DMS153 (cell line): ENCODE measurements at places on chromosomes 4 and X.

DNA sequence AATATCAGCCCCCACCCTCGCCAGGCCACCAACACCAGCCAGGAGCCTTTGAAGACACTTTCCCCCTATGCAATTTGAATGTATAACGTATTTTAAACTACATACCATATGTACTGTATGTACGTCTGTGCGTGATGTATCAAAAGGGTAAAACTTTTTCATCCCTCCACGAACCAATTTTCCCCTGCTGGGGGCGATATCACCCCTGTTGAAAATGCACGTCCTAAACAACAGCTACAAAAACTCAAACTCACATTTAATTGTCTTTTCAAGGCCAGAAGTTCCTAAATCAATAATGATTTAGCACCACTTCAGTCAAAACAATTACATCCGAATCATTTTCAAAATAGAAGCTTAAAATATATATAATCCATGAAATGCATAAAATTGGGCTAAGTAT, 1.4 kb downstream of the VEGFD start:
- no peak for DNase-seq

GRCh38 chr4:184451726-184452125, 22.6 kb downstream of the IRF2 start:
- DNase-seq: no peak

DNA sequence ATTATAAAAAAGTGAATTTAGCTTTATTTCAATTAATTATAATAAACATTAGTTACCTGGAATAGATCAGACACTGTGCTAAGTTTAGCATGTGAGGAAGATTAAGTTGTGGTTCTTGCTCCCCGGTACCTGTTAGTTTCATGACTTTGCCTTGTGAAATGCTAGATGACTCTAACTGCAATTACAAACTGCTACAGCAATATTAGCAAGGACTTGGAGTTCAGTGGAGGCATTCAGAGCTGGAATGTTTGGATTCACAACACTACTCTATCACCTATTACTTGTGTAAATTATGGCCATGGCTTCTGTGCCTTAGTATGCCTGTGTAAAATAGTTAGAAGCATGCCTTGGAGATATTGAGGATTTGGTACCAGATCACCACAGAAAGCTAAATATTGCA, 21.4 kb upstream of the ANXA10 start:
- DNase-seq: no peak

DNA sequence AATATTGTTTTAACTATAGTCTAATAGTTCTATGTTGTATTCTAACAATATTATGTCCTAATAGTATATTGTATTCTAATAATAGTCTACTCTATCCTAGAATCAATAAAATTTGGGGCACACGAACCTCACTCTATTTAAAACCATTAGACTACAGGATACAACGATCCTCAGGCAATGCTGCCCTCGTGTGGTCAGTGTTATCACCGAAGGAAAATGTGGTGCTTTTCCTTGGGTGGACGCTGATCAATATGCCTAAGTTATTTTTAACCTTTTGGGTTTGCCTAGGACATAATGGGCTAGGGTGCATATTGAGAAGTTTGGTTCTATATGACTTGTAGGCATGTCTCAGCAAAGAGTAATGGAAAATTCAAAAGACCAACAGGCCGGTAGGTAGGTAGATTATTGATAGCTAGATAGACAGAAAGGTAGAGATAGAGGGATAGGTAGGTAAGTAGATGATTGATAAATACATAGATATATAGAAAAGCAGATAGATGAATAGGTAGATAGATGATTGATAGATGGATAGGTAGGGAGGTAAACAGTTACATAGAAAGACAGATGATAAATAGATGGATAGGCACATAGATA, 75.1 kb downstream of the PRKX start:
- DNase-seq: no peak

DNA sequence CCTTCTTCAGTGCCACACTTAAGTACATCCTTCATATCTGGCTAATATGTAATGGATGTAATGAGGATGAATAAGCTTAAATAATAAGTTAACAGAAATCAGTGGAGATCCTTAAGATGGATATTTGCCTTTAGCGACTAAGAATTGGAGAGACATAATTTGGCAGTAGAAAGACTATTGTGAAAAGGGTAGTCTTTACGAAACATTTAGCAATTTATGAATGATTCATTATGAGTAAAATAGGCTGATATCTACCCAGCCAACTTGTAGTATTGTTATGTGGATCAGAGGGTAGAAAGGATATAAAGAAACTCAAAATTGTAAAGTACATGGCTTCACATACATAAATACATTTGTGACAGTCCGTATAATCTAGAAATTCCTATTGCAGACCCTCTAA, 2371.8 kb downstream of the PCDH7 start:
- DNase-seq: no peak
